ENCODE measurements at places on chromosomes 4 and X.
A peak's percentile ranks its signal among the peaks of the same experiment; 100 is the strongest.

DNA sequence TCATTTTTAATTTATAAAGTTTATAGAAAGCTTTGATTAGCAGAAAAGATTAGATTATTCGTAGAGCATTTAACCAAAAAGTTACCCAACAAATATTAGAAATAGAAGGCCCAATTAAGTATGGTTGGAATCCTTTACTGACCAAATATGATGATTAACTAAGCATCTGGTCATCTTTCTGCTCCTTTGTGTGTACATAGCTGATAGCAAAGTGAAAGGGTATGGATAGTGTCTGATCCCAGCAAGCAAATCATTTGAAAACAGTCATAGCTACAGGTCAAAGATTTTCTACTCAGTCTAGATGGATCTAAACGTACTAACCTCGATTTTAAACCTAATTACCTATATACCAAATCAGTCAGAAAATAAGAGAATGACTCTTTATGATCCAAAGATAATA is 7.3 kb upstream of the MAB21L2 start:
- no peaks in the 10 kb centered on the region for H3K27me3 ChIP-seq
- H3K4me1 ChIP-seq = no peaks in the 10 kb centered on the region
- no peaks in the 10 kb centered on the region for H3K36me3 ChIP-seq

GRCh38 chr4:140326395-140326993 is 47.0 kb upstream of the SCOC start:
- H3K27me3 ChIP-seq = no peaks in the 10 kb centered on the region
- H3K36me3 ChIP-seq = no peaks in the 10 kb centered on the region
- no peaks in the 10 kb centered on the region for H3K4me1 ChIP-seq
- no peak overlapping the region for H3K4me3 ChIP-seq

- no peaks in the 10 kb centered on the region for H3K4me1 ChIP-seq
- no peak for DNase-seq
- no peak overlapping the region for H3K27ac ChIP-seq
- H3K36me3 ChIP-seq = no peaks in the 10 kb centered on the region
- H3K4me3 ChIP-seq = no peak overlapping the region
Measured at GRCh38 chr4:94498502-94498901, 46.8 kb downstream of the PDLIM5 start.

DNA sequence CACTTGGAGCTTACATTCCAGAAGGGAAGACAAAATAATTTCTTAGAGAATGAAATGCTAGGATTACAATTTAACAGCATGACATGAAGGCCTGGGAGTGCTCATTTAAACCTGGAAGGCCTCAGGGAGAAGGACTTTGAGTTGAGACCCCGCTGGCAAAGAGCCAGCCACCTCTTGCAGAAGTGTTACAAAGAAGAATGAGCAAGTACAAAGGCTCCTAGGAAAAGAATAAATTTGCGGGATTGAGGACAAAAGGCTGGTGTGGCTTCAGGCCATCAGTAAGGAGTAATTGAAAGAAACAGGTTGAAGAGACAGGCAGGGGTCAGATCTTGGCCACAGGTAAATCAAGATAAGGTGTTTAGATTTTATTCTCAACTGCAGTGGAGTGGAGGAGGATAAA is 3.1 kb upstream of the ELOVL6 start:
- no peak overlapping the region for H3K4me3 ChIP-seq
- H3K4me1 ChIP-seq = no peaks in the 10 kb centered on the region
- no peaks in the 10 kb centered on the region for H3K27me3 ChIP-seq
- DNase-seq = no peak
- no peaks in the 10 kb centered on the region for H3K36me3 ChIP-seq

- no peak overlapping the region for H3K27ac ChIP-seq
- no peak for DNase-seq
- no peaks in the 10 kb centered on the region for H3K27me3 ChIP-seq
- no peaks in the 10 kb centered on the region for H3K4me1 ChIP-seq
Measured at GRCh38 chr4:98275145-98275544, 14.0 kb downstream of the RAP1GDS1 start.

GRCh38 chr4:115361781-115362180 is 248.4 kb upstream of the NDST4 start:
- H3K4me3 ChIP-seq = no peak overlapping the region
- no peaks in the 10 kb centered on the region for H3K4me1 ChIP-seq

DNA sequence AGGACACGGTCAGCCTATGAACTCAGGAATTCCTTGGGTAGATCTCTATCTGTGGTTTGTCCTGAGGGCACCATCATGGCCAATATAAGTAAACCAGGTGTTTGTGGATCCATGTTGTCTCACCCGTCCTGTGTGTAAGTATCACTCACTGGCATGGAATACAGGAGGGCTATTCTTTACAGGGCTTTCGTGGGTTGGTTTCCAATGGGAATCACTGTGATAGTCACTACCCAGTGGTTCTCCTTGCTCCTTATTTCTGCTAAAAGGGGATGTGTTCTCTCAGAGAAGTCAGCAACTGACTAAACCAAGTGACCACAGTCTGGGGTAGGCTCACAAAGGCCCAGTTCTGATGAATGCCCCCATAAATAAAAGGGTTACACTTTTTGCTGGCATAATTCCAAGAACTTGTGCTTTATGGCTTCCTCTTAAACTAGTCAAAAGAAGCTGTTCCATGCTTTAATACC is 236.7 kb upstream of the JADE1 start:
- no peak overlapping the region for H3K27ac ChIP-seq
- H3K27me3 ChIP-seq = no peaks in the 10 kb centered on the region
- no peaks in the 10 kb centered on the region for H3K4me1 ChIP-seq

DNA sequence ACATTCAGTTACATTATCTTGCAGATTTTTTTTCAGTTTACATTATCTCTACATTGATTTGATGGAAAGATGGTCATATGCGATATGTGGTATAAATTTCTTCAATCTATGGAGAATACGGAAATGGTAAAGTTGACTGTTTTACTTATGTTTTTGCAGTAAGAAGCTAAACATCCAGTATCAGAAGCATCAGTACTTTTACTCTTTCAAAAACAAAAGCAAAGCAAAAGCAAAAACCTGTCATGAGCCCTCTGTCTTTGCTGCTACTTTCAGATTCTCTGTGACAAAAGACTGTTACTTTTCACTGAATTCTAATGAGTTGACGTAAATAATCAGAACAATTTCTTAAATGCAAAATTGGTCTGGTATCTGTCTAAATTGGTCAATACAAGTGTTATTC is 52.4 kb upstream of the UCP1 start:
- H3K4me3 ChIP-seq = no peak overlapping the region
- H3K27me3 ChIP-seq = no peaks in the 10 kb centered on the region
- DNase-seq = no peak
- H3K4me1 ChIP-seq = no peaks in the 10 kb centered on the region

- H3K27ac ChIP-seq = no peak overlapping the region
- no peak overlapping the region for H3K4me3 ChIP-seq
- no peak for DNase-seq
- no peaks in the 10 kb centered on the region for H3K4me1 ChIP-seq
Measured at GRCh38 chrX:139020801-139021200, 309.3 kb upstream of the FGF13 start.

- no peaks in the 10 kb centered on the region for H3K27me3 ChIP-seq
- no peak overlapping the region for H3K4me3 ChIP-seq
- no peaks in the 10 kb centered on the region for H3K36me3 ChIP-seq
- H3K4me1 ChIP-seq = no peaks in the 10 kb centered on the region
- H3K27ac ChIP-seq = no peak overlapping the region
Measured at GRCh38 chr4:143234153-143234552, 49.4 kb downstream of the USP38 start.

DNA sequence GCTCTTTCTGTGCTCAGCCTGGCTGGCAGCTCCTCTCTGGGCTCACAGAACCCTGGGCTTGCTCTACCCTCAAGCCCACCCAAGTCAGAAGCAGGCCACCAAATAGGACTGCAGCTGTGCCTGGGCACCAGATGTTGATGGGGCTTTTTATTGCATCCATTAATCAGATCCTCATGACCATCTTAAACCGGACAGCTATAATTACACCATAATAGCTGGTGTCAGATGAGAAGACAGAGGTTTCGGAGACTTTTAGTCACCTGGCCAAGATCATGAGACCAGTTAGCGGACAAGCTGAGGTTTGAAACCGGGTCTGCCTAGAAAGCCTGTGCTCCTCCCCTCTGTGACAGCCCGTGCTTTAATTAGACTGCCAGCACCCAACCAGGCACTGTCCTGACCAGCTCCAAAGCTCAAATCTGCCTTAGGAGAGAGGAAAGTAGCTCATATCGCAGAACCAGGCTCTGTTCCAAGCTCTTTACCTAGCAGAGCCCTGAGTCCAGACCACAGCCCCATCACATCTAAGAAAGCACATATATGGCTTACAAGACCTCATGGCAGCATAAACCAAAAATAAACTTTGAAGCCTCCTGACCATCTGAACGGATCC is 88.9 kb downstream of the JAKMIP1 start:
- no peaks in the 10 kb centered on the region for H3K4me1 ChIP-seq
- H3K36me3 ChIP-seq = no peaks in the 10 kb centered on the region
- H3K4me3 ChIP-seq = no peak overlapping the region
- no peak overlapping the region for H3K27ac ChIP-seq
- no peak for DNase-seq

- H3K36me3 ChIP-seq = no peaks in the 10 kb centered on the region
- no peak overlapping the region for H3K27ac ChIP-seq
- no peak overlapping the region for H3K4me3 ChIP-seq
- no peaks in the 10 kb centered on the region for H3K27me3 ChIP-seq
- H3K4me1 ChIP-seq = peaks cover 3% of the 10 kb centered on the region
- no peak for DNase-seq
Measured at GRCh38 chr4:25172961-25173915, 13.0 kb upstream of the SEPSECS start.

GRCh38 chr4:4995103-4995907 is 24.0 kb downstream of the CYTL1 start:
- H3K4me1 ChIP-seq = no peaks in the 10 kb centered on the region
- no peak overlapping the region for H3K27ac ChIP-seq
- H3K36me3 ChIP-seq = no peaks in the 10 kb centered on the region
- H3K27me3 ChIP-seq = no peaks in the 10 kb centered on the region

DNA sequence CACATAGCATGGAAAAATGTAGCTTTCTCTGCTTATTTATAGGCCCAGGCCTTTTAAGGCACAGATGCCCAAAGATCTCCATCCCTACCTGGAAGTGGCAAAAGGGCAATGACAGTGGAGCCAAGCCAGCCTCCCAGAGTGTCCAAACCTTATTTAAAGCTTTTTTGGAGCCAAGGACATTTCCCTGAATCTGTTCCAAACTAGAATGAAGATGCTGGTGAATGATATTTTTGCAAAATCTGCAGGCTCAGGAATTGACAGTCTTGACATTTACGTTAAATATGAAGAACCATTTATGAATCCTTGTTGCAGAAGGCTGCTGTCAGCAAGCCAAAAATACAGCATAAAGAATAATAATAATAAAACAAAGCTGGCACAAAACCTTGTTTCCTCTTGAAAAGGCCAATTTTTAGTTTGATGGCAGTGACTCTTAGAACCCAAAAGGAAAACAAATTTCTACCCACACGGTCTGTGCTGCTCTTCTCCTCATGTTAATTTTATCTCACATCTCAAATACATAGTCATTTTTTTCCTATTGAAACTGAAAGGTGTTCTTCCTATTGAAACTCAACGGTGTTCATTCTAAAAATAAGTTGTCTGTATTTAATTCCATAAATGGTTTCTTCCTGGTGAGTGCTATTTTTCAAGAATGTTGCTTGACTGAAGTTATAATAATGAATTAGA is 206.3 kb upstream of the TBL1X start:
- no peak overlapping the region for H3K27ac ChIP-seq
- H3K27me3 ChIP-seq = no peaks in the 10 kb centered on the region
- DNase-seq = no peak
- no peak overlapping the region for H3K4me3 ChIP-seq

- H3K27me3 ChIP-seq = no peaks in the 10 kb centered on the region
- H3K4me1 ChIP-seq = peaks cover 15% of the 10 kb centered on the region
- H3K36me3 ChIP-seq = no peaks in the 10 kb centered on the region
- H3K27ac ChIP-seq = peak overlapping the region; percentile 98
- DNase-seq = no peak
- H3K4me3 ChIP-seq = peak overlapping the region; percentile 91
Measured at GRCh38 chr4:82901183-82901718, 716 bp downstream of the THAP9 start.

DNA sequence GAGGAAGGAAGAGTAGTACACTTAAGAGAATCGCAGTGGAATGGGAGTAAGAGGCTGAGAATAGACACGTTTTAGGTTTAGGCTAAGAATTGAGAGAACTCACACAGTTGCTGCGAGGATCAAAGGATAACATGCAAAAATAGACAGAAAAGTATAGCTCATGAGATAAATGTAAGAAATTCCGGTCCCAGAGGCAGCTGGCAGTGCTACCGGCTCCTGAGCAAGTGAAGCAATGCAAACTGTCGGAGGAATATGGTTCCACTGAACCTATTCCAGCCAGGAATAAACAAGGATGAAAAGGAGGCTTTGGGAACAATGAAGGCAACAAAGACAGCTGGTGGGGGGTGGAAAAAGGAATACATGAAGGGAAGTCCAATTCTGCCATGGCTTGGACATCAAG is 191.8 kb downstream of the QDPR start:
- no peak for DNase-seq
- H3K36me3 ChIP-seq = no peaks in the 10 kb centered on the region
- H3K27me3 ChIP-seq = no peaks in the 10 kb centered on the region
- H3K4me3 ChIP-seq = no peak overlapping the region
- H3K4me1 ChIP-seq = peaks cover 6% of the 10 kb centered on the region

- peaks cover 10% of the 10 kb centered on the region for H3K4me1 ChIP-seq
- no peak for DNase-seq
- no peaks in the 10 kb centered on the region for H3K36me3 ChIP-seq
- no peaks in the 10 kb centered on the region for H3K27me3 ChIP-seq
- no peak overlapping the region for H3K27ac ChIP-seq
Measured at GRCh38 chr4:1608821-1609500, 75.2 kb downstream of the FAM53A start.

DNA sequence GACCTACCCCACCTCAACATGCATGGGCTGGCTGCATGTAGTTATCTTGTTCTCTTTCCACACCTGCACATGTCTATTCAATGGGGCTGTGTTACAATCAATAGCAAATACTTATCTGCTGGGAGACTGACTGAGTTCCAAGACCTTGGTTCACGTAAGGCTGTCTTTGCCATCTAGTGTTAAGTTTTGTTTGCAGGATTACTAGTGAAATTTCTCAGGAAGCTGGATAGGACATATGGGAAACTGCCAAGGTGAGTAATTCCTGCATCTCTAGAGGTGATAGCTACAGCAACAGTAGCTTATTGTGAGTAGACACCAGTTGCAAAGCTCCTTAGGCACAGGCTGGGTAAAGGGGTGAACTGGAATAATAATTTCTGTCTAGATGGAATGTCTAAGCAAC is 177.5 kb downstream of the ENOX2 start:
- no peaks in the 10 kb centered on the region for H3K4me1 ChIP-seq
- H3K27ac ChIP-seq = no peak overlapping the region
- no peaks in the 10 kb centered on the region for H3K27me3 ChIP-seq
- H3K4me3 ChIP-seq = no peak overlapping the region
- no peak for DNase-seq
- no peaks in the 10 kb centered on the region for H3K36me3 ChIP-seq

- no peaks in the 10 kb centered on the region for H3K27me3 ChIP-seq
- H3K4me1 ChIP-seq = peaks cover 5% of the 10 kb centered on the region
- no peak overlapping the region for H3K27ac ChIP-seq
Measured at GRCh38 chrX:3141031-3141430, 99.8 kb downstream of the ARSF start.

GRCh38 chr4:87973283-87974169 is 2.0 kb upstream of the SPP1 start:
- DNase-seq = no peak
- H3K27me3 ChIP-seq = peaks cover 2% of the 10 kb centered on the region
- H3K4me3 ChIP-seq = no peak overlapping the region

Measured in naive thymus-derived CD4-positive, alpha-beta T cell (primary cell).